ENCODE measurements at places on chromosomes 1 and 21. TPM values are rescaled to one million over a fixed set of nuclear protein-coding genes. Genes with fewer than 3 reads are reported as not detected.

RNU1-4 gene
- under 0.01 TPM for total RNA-seq

USH2A gene
- under 0.01 TPM for total RNA-seq

BRINP3 gene
- not detected for total RNA-seq

PLCH2 gene
- 0.53 TPM for total RNA-seq

FCGR2B gene
- total RNA-seq: not detected

SEMA6C gene
- 2.0 TPM for total RNA-seq

RHD gene
- total RNA-seq: not detected

C1orf198 gene
- total RNA-seq: 87.1 TPM

PCP4 gene
- not detected for total RNA-seq

SELENBP1 gene
- 59.5 TPM for total RNA-seq

AADACL3 gene
- total RNA-seq: not detected

EDARADD gene
- not detected for total RNA-seq

TMIGD3 gene
- not detected for total RNA-seq

FGR gene
- 0.30 TPM for total RNA-seq

ALX3 gene
- not detected for total RNA-seq

RSPH1 gene
- not detected for total RNA-seq

NBPF14 gene
- 51.6 TPM for total RNA-seq
